Naive thymus-derived CD4-positive, alpha-beta T cell (primary cell): ENCODE measurements at places on chromosomes 16 and 17.

GRCh38 chr17:4739122-4740024 lies at the start of the genes CXCL16 and ZMYND15:
Gene CXCL16 (minus strand): TSS chr17:4739928. CDS start chr17:4739339, 589 bp downstream.
Gene ZMYND15 (plus strand): TSS chr17:4739833. CDS start chr17:4740549, 716 bp downstream.
- no peaks in the 10 kb centered on the region for H3K36me3 ChIP-seq
- peak within 1 kb of the TSS; percentile 49 for H3K27ac ChIP-seq
- peak within 1 kb of the TSS; percentile 72 for H3K4me3 ChIP-seq
- peaks cover 12% of the 10 kb centered on the region for H3K4me1 ChIP-seq
- no peaks in the 10 kb centered on the region for H3K27me3 ChIP-seq

GRCh38 chr17:50297407-50297865 lies 23.2 kb downstream of the TMEM92 start:
- DNase-seq = peak; percentile 79
- no peaks in the 10 kb centered on the region for H3K4me1 ChIP-seq
- H3K27me3 ChIP-seq = no peaks in the 10 kb centered on the region
- no peaks in the 10 kb centered on the region for H3K36me3 ChIP-seq

DNA sequence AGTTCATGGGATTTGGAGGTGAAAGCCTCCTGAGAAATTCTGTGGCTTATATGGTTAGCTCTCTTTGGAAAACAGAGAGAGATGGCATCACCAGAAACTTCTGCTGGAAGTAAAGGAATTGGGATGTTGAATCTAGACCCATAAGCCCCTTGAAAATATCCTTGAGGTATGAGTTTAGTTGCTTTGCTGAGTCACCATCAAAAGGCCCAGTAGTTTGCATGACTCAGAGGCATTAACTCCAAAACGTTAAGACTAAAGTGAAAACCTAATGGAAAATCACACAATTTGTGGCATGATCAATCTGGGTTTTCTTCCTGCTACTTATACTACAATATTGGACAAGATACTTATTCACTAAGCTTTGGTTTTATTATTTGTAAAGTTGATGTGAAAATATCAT lies 349.2 kb upstream of the SALL1 start:
- no peaks in the 10 kb centered on the region for H3K4me1 ChIP-seq
- no peaks in the 10 kb centered on the region for H3K27me3 ChIP-seq

DNA sequence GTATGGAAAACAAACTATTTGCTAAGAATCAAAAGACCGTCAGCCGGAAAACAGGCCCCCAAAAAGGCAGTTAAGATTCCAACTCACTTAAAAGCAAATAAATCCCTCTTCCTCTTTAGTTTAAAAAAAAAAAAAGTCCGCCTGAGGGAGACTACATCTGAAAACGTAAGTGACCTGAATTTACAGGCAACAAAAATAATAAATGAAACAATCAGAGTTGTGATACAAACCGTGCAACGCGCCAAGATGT lies 1.1 kb downstream of the KANSL1 start:
- H3K36me3 ChIP-seq = peaks cover 10% of the 10 kb centered on the region
- peak overlapping the region; percentile 90 for H3K4me3 ChIP-seq
- DNase-seq = no peak
- no peaks in the 10 kb centered on the region for H3K27me3 ChIP-seq
- H3K27ac ChIP-seq = peak overlapping the region; percentile 94
- H3K4me1 ChIP-seq = peaks cover 62% of the 10 kb centered on the region

DNA sequence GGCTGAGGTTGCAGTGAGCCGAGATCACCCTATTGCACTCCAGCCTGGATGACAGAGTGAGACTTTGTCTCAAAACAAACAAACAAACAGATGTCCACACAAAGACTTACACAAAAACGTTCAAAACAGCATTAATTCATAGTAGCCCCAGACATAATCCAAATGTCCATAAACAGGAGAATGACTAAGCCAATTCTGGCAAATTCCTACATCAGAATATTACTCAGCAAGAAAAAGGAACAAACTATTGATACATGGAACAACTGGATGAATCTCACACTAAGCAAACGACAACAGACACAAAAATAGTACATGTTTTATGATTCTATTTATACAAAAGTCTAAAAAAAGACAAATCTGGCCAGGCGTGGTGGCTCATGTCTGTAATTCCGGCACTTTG lies 10.8 kb upstream of the KPNB1 start:
- DNase-seq = no peak
- no peak overlapping the region for H3K4me3 ChIP-seq
- no peaks in the 10 kb centered on the region for H3K36me3 ChIP-seq
- no peak overlapping the region for H3K27ac ChIP-seq

DNA sequence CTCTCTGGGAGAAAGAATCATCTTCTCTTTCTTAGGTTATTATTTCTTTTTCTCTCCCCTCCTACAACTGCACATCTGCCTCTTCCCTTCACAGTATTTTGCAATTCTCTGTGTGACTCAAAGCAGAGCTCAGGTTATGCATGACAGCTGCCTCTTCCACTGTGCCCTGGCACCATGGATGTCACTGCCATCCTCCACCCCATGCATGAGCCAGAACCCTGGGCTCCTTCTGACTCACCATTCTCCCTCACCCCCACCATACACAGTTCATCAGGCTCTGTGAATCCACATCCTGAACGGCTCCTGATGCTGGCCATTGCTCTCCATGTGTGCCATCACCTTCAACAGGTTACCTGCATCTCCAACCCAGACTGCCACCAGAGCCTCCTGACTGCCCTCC lies 23.9 kb downstream of the CA10 start:
- H3K27me3 ChIP-seq = no peaks in the 10 kb centered on the region
- no peak overlapping the region for H3K27ac ChIP-seq
- H3K4me3 ChIP-seq = no peak overlapping the region
- no peaks in the 10 kb centered on the region for H3K4me1 ChIP-seq
- no peak for DNase-seq
- no peaks in the 10 kb centered on the region for H3K36me3 ChIP-seq

DNA sequence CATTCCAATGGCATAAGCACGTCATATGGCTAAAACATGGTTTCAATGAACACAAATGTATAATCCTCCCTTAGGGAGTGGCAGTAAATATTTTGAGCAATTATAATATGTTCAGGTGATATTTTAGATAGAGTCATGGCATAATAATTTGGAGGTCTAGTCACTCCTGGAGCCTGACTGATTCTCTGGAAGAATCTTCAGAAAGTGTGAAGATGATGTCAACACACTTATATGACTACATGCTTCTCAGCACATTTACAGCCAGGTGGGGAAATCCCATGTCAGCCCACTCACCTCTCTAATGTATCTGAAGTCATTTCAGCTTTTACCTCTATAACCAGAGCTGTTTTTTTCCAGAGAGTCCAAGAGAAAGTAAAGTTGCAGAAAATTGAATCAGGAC lies 474.8 kb downstream of the SHISA9 start:
- no peaks in the 10 kb centered on the region for H3K4me1 ChIP-seq
- no peak overlapping the region for H3K4me3 ChIP-seq
- no peaks in the 10 kb centered on the region for H3K27me3 ChIP-seq

GRCh38 chr16:46857368-46857945 lies 26.5 kb upstream of the C16orf87 start:
- H3K27me3 ChIP-seq = no peaks in the 10 kb centered on the region
- no peak overlapping the region for H3K27ac ChIP-seq
- no peaks in the 10 kb centered on the region for H3K4me1 ChIP-seq
- no peak overlapping the region for H3K4me3 ChIP-seq

- no peaks in the 10 kb centered on the region for H3K4me1 ChIP-seq
- no peak overlapping the region for H3K4me3 ChIP-seq
- H3K27me3 ChIP-seq = no peaks in the 10 kb centered on the region
- no peak overlapping the region for H3K27ac ChIP-seq
- H3K36me3 ChIP-seq = peaks cover 3% of the 10 kb centered on the region
- DNase-seq = no peak
Observed at GRCh38 chr16:80680839-80681238, 123.6 kb downstream of the CDYL2 start.

GRCh38 chr16:11156401-11156800 lies 99.6 kb downstream of the SOCS1 start:
- no peaks in the 10 kb centered on the region for H3K27me3 ChIP-seq
- DNase-seq = no peak
- no peaks in the 10 kb centered on the region for H3K4me1 ChIP-seq
- no peaks in the 10 kb centered on the region for H3K36me3 ChIP-seq

DNA sequence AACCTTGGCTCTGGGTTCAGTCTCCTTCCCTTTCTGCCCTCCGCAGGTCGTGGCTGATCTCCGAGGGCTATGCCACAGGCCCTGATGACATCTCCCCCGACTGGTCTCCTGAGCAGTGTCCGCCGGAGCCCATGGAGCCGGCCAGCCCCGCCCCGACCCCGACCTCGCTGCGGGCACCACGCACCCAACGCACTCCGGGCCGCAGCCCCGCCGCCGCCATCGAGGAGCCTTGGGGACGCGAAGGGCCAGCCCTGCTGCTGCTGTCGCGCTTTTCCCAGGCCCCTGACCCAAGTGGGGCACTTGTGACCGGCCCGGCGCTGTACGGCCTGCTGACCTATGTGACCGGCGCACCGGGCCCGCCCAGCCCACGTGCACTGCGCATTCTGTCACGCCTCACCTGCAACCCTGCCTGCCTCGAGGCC lies 5.1 kb downstream of the ARMC5 start:
- no peaks in the 10 kb centered on the region for H3K27me3 ChIP-seq
- H3K4me1 ChIP-seq = peaks cover 18% of the 10 kb centered on the region
- no peak for DNase-seq
- H3K4me3 ChIP-seq = no peak overlapping the region
- no peak overlapping the region for H3K27ac ChIP-seq
- no peaks in the 10 kb centered on the region for H3K36me3 ChIP-seq

DNA sequence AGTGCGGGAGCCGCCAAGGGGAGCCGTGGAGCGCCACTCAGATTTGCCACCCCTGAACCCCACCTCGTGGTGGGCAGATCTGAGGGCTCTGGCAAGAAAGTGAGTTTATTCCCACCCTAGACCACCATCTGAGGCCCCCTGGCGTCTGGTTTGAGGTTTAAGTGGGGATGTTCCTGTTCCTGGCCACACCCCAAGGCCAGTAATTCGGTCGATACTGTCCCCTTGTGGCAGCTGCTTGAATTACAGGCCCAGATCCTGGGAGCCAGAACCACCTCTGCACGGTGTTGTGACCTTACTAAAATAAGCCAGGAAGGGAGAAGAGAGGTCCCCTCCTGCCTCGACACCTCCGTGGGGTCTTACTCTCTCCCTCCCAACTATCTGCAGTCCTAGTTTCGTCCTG lies 3.3 kb upstream of the LAT start:
- H3K4me3 ChIP-seq = no peak overlapping the region
- H3K36me3 ChIP-seq = peaks cover 61% of the 10 kb centered on the region
- no peaks in the 10 kb centered on the region for H3K27me3 ChIP-seq
- peak overlapping the region; percentile 26 for H3K27ac ChIP-seq
- DNase-seq = no peak
- peaks cover 13% of the 10 kb centered on the region for H3K4me1 ChIP-seq

DNA sequence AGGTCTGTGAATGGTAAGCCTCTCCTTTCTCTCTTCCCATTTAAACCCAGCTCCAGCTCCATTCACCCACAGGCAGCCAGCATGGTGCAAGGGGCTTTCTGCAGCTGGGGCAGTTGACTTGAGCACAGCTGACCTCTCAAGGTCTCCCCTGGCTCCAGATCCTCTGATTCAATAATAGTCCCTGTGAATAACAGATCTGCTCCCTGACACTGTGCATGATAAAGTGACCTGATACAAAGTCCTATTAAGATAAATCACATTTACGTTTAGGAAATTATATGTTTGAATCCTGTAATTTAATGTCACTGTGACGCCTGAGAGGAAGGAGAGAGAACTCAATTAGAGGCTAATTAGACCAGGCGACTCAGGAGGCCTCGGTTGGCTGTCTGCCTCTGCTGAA lies 540.4 kb upstream of the CDH11 start:
- H3K4me3 ChIP-seq = no peak overlapping the region
- DNase-seq = no peak
- no peaks in the 10 kb centered on the region for H3K4me1 ChIP-seq
- no peak overlapping the region for H3K27ac ChIP-seq
- no peaks in the 10 kb centered on the region for H3K36me3 ChIP-seq

GRCh38 chr17:57228911-57229310 lies 27.4 kb upstream of the MSI2 start:
- no peak overlapping the region for H3K4me3 ChIP-seq
- H3K36me3 ChIP-seq = no peaks in the 10 kb centered on the region
- H3K27ac ChIP-seq = no peak overlapping the region
- H3K27me3 ChIP-seq = no peaks in the 10 kb centered on the region
- no peaks in the 10 kb centered on the region for H3K4me1 ChIP-seq

GRCh38 chr17:78176548-78177025 lies 8.2 kb downstream of the SYNGR2 start:
- no peaks in the 10 kb centered on the region for H3K27me3 ChIP-seq
- H3K4me3 ChIP-seq = no peak overlapping the region
- peak; percentile 71 for DNase-seq
- H3K36me3 ChIP-seq = peaks cover 7% of the 10 kb centered on the region

GRCh38 chr17:39209317-39210092 lies 9.4 kb downstream of the RPL19 start:
- DNase-seq = peak; percentile 63
- H3K36me3 ChIP-seq = no peaks in the 10 kb centered on the region
- peak overlapping the region; percentile 57 for H3K4me3 ChIP-seq

- H3K4me3 ChIP-seq = no peak overlapping the region
- DNase-seq = no peak
- no peaks in the 10 kb centered on the region for H3K27me3 ChIP-seq
- H3K36me3 ChIP-seq = peaks cover 12% of the 10 kb centered on the region
- peaks cover 50% of the 10 kb centered on the region for H3K4me1 ChIP-seq
Observed at GRCh38 chr16:57994361-57994760, 6.1 kb downstream of the ZNF319 start.

- H3K4me3 ChIP-seq = no peak overlapping the region
- H3K4me1 ChIP-seq = no peaks in the 10 kb centered on the region
- H3K27ac ChIP-seq = no peak overlapping the region
- no peaks in the 10 kb centered on the region for H3K27me3 ChIP-seq
- DNase-seq = no peak
Observed at GRCh38 chr17:33987162-33987561, 267.9 kb upstream of the CCL2 start.

GRCh38 chr16:28218109-28218508 lies 6.3 kb upstream of the XPO6 start:
- no peak overlapping the region for H3K4me3 ChIP-seq
- H3K27me3 ChIP-seq = no peaks in the 10 kb centered on the region
- peaks cover 5% of the 10 kb centered on the region for H3K4me1 ChIP-seq
- H3K27ac ChIP-seq = no peak overlapping the region
- DNase-seq = peak; percentile 71

- H3K27ac ChIP-seq = no peak overlapping the region
- H3K4me3 ChIP-seq = no peak overlapping the region
- H3K36me3 ChIP-seq = no peaks in the 10 kb centered on the region
- no peaks in the 10 kb centered on the region for H3K27me3 ChIP-seq
Observed at GRCh38 chr16:66389256-66390176, 23.0 kb downstream of the CDH5 start.

DNA sequence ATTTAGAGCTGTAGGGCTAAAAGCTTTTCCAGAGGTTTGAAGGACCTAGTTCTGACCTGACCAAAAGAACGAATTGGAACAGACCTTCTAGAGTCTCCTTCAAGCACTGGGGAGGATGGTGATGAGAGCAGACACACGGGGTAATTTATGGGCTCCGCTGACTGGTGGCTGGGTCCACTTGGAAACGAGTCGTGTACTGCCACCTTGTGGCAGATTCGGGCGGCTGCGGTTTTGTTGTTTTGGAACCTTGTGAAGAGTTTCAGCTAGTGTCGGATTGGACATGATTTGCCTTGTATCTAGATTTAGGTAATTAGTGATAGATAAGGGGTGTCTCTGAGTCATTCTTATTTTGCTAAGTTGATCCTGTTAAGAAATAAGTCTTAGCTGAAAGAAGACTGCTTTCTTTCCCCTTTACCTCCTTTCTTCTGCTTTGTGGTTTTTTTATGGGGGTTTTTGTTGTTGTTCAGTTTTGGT lies 98.9 kb downstream of the AATF start:
- peaks cover 2% of the 10 kb centered on the region for H3K36me3 ChIP-seq
- H3K4me1 ChIP-seq = no peaks in the 10 kb centered on the region
- H3K4me3 ChIP-seq = no peak overlapping the region
- no peaks in the 10 kb centered on the region for H3K27me3 ChIP-seq
- peak; percentile 70 for DNase-seq
